ENCODE measurements at places on chromosomes 1 and 21.

GRCh38 chr1:84539972-84540371 lies 33.6 kb upstream of the GNG5 start:
- DNase-seq = no peak

DNA sequence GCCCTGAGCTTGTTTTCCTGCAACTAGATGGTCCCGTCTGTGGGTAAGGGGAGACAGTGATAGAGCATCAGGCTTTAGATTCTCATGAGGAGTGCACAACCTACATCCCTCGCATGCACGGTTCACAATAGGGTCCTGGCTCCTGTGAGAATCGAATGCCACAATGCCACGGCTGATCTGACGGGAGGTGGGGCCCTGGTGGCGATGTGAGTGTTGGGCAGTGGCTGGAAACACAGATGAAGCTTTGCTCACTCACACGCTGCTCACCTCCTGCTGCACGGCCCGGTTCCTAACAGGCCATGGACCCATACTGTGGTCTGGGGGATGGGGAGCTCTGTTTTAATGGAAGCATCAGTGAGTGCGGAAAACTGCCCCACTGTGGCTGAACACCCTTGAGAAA lies 35.8 kb upstream of the TTC34 start:
- no peak for DNase-seq

- peak; percentile 94 for DNase-seq
Observed at GRCh38 chr21:29130270-29130969, at the start of gene MAP3K7CL. MAP3K7CL (plus strand) TSS chr21:29130644; CDS start chr21:29133345, 2,701 bp downstream.

- DNase-seq = no peak
Observed at GRCh38 chr1:161021970-161022353, 1.0 kb upstream of the F11R start.

- DNase-seq = no peak
Observed at GRCh38 chr1:225866981-225867380, 15.2 kb downstream of the TMEM63A start.

DNA sequence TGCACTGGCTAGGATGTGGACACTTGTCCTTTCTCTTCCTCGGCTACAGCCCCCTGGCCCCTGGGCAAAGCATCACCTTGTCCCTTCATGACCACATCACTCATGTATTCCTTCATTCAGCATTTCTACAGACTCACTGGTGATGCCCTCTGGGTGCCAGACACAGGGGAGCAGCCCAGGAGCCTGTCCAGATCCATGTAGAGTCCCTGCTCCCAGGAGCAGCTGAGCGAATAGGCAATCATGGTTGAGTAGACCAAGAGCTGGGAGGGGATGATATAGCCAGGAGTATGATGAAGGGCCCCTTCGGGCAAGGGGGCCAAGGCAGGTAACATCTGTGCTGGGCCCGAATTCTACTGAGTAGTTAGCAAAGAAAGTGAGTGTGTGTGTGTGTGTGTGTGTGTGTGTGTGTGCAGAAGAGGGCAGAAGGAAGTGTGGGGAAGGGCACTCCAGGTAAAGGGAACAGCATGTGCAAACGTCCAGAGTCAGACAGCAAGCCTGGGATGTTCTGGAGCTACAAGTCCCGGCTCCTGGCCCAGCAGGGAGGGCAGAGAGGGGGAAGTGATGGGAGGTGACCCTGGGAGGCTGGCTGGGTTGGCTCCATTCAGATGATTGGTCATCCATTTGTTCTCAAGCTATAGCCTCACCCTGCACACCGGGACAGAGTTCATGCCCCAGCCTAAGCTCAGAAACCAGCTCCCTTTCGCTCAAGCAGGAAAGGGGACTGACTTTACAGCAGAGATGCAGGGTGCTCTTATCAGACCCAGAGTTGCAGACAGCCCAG lies 21.0 kb upstream of the PIK3CD start:
- DNase-seq = no peak

DNA sequence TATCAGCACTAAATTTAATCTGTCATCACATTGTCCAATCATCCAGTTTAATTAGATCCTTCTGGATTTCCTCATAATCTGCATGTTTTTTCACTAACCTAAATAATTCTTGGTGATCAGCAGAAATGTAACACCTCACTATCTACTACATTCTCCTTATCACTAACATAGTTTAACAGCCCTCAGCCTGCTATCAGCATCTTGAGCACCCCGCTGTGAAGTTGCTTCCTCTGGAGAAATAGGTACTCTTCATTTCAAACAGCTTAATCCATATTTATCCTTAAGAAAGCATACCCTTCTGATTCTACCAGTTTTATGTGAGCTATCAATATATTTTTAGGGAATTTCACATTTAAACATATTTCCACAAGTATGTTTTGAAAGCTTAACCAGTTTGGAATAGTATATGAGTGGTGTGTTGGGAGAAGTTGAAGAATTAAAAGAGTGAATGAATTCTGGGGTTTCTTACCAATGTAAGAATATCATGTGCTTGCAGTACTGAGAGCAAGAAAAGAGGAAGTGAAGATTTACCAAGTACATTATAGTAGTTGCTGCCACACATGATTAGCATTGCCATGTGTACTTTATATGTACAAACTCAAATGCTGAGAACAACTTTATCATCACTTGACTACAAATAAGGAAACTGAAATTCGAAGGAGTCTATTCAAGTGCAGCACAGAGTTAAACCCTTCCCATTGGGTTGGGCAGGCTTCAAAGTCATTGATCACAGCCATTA lies 771.1 kb upstream of the ADGRL4 start:
- DNase-seq = no peak

- DNase-seq = peak; percentile 84
Observed at GRCh38 chr1:94325377-94326302, 88.3 kb upstream of the ARHGAP29 start.

GRCh38 chr1:186983327-186983726 lies 154.6 kb downstream of the PLA2G4A start:
- DNase-seq = no peak

- DNase-seq = no peak
Observed at GRCh38 chr1:6172549-6172948, 7.6 kb downstream of the CHD5 start.

DNA sequence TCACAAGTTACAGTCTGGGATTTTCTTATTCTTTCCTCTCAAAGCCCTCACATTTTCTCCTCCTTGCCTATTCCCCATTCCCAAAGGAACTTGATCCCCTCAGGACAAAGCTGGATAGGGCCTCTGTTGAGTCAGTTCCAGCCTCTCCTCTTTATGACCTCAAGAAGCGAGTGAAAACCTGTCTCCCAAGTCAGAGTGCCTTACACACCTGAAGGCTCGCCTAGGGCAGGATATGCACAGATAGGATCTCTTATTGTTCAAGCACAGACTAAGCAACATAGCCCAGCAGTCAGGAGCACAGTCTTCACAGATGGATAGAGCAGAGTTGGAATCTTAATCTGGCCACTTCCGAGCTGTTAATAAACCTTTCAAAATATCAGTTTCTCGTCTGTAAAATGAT lies 60.8 kb upstream of the PRRC2C start:
- DNase-seq = no peak

DNA sequence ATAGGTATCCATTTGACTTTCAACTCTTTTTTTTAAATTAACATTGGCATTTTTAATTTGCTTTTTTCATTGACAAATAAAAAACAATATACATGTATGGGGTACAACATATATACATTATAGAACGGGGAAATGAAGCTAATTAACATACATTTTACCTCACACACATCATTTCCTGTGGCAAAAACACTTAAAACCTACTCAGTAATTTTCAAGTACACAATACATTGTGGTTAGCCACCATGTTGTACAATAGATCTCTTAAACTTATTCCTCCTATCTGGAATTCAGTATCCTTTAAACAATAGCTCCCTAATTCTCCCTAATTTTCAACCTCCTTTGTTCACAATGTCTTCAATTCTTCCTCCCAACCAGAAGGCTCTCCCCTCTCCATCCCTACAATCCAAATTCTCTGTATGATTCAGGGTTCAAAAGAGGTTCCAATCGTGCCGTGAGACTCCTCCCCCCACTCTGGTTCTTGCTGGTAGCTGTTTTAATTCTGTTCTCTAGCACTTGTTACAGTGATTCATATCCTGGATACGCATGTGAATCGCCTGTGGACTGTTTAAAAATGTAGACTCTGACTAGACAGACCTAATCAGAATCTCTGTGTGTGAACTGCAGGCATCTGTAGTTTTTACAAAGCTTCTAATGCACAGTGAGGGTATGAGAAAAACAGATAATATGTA lies 87.6 kb upstream of the DUSP10 start:
- DNase-seq = peak; percentile 81

GRCh38 chr1:201253411-201253810 lies 29.9 kb upstream of the PKP1 start:
- no peak for DNase-seq

- DNase-seq = no peak
Observed at GRCh38 chr1:54477153-54477561, 70.9 kb upstream of the ACOT11 start.

GRCh38 chr1:14897997-14898645 lies 255.4 kb upstream of the TMEM51 start:
- DNase-seq = peak; percentile 37

DNA sequence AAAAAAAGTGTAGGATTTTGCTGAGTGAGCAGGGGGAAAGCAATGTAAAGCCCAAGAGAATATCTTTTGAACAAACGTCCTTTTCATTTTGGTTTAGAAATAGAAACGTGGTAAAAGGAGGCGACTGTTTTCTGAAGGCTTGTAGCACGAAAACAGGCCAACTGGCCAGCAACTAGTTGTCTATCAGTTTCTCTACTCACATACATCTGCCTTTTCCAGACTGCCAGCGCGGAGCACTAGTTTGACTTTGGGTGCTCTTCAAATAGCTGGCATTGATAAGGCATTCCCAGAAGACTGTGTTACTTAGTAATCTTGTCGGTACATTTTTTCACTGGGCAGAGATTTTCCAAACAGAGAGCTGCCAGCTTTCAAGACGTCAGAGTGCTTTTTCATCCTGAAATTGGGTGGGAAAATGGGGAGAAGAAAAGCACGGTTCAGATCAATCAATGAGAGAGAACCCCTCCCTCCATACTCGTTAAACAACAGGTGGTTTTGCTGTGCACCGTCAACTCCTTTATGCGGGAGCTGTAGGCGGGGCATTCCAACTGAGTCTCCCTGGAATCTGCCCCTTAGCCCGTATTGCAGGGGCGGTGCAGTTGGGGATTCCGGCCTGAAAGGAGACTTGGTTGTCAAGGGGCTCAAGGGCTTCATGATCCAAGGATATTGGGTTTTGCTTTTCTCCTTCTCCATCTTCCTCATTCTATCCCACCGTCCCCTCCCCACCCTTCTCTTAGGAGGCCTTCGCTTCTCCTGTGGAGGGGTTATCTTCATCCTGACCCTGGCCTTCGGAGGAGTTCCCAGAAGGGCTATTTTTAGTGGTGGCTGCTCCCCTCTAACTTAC lies 884 bp upstream of the LRRC8C start:
- no peak for DNase-seq

GRCh38 chr1:88746916-88747315 lies 62.8 kb downstream of the PKN2 start:
- DNase-seq = no peak
